ENCODE measurements at places on chromosomes 3 and 15. TPM values are rescaled to one million over a fixed set of nuclear protein-coding genes. Genes with fewer than 3 reads are reported as not detected.

DNA sequence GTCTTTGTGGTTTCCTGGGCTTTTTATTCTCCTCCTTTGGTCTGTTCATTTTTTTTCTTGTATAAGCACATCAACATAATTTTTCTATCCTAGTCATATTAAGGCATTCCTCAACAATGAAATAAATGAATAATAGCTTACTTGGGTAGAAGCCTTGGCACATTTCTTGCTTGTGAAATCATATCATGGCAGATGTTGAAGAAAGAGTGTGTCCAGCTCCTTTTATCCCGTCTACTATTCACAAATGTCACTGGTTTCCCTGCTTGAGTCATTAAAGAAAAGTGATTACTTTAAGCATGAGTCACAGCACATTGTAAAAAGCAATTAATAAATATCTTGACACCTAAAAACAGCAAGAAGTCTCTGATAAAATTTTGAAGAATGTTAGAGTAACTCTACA, 42.1 kb downstream of the MINAR1 start:
- no peak for DNase-seq
- H3K4me3 ChIP-seq = no peak overlapping the region
- H3K27ac ChIP-seq = no peak overlapping the region
- H3K36me3 ChIP-seq = no peaks in the 10 kb centered on the region

The GOLGA8G gene
- total RNA-seq = not detected

- H3K27me3 ChIP-seq = no peaks in the 10 kb centered on the region
- H3K27ac ChIP-seq = no peak overlapping the region
- peaks cover 90% of the 10 kb centered on the region for H3K36me3 ChIP-seq
- DNase-seq = no peak
- no peak overlapping the region for H3K4me3 ChIP-seq
These were observed 91.6 kb downstream of the FLNB start for GRCh38 chr3:58099865-58100264.

The CA12 gene
- total RNA-seq = not detected

DNA sequence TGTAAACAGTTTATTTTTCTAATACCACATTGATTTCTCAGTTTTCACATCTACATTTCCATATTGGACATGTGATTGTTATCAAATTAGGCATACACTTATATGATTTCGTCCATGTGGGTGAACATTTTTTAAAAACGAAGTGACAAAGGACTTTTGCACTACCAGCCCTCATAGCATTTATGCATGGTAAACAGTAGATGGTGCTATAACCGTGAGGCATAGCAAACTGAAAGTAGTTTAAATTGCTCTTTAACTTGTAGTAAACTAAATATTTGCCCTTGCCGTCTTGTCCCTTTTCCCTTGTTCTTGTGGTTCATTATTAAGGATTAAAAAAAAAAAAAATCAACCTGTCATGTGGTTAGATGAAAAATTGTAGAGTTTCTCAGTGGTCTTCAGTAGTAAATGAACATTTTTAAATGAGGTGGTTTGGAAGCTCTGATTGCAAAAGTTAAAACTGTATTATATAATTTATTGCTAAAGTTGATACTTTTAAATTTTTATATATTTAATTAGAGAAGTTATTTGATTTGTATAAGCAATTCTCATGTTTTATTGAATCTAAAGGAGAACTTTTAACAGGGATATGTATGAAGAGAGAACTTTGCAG, 24.0 kb downstream of the STX19 start:
- DNase-seq = no peak
- no peaks in the 10 kb centered on the region for H3K4me1 ChIP-seq
- H3K27ac ChIP-seq = no peak overlapping the region

DNA sequence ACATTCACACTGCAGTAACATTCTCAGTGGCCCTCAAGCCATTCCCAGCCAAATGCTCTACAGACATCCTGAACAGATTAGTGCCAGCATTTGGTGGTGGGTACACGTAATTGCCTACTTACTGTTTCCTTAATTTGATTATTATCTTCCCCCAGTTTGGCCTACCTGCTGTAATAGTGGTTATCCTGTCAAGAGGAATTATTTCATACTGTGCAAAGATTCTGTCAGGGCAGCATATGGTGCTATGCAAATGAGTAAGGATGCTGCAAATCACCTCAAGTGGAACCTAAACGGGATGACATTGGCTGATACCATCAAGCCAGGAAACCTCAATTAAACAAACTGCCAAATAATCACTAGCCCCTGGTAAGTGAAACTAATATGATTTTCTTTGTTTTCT, 88.7 kb downstream of the SEMA6D start:
- DNase-seq = no peak
- H3K4me1 ChIP-seq = no peaks in the 10 kb centered on the region
- H3K36me3 ChIP-seq = no peaks in the 10 kb centered on the region
- H3K4me3 ChIP-seq = no peak overlapping the region
- H3K27ac ChIP-seq = no peak overlapping the region

DNA sequence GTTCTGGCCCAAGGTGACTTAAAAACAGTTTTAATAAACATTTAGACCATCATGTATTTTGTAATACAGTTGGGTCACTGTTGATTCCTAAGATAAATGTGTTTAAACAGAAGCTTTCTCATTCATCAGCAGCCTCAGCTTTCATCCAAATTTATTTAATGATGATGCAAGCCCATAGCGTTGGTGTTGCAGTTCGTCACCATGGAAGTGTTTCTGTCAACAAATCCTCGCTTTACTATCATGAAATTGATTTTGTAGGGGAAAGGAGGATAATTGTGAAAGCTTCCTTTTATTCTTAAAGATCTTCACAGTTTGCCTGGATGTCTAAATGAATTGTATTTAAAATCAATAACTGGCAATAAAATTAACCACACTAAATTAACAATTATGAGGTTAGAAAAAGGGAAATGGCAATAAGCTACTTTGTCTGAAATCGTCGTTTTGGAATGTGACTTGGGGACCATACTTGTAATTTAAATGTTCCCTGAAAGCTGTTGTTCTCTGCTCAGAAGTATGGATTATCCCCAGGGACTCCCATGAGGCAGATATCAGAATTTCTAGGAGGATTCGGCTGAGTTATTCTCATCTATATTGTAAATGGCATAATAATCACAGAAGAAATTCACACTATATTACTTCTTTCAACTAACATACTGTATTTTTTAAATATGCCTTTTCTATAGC, 29.0 kb downstream of the CMSS1 start:
- no peak overlapping the region for H3K27ac ChIP-seq
- no peaks in the 10 kb centered on the region for H3K27me3 ChIP-seq
- H3K36me3 ChIP-seq = no peaks in the 10 kb centered on the region
- H3K4me3 ChIP-seq = no peak overlapping the region
- H3K4me1 ChIP-seq = no peaks in the 10 kb centered on the region
- DNase-seq = no peak

The CPN2 gene
- not detected for total RNA-seq

The DISP2 gene
- total RNA-seq = 0.05 TPM

DNA sequence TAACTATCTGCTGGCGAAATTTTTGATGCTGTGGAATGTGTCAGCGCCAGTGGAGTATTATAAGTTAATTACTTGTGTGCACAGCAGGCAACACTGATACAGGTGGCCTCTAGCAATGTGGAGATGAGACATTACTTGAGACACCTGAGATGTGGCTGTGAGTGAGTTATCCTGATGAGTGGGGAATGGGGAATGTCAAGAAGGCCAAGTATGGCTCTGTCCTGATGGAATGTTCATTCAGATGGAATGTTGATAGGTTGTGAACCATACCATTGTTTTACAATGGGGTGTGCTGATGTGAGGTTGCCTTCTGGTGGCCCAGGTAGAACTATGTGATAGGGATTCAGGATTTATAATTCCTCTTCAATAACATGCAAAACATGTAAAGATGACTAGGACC, 404.8 kb downstream of the PTPRG start:
- H3K4me1 ChIP-seq = no peaks in the 10 kb centered on the region
- no peak for DNase-seq
- H3K27me3 ChIP-seq = no peaks in the 10 kb centered on the region
- H3K4me3 ChIP-seq = no peak overlapping the region

GRCh38 chr3:129820587-129820986, 72.9 kb downstream of the TMCC1 start:
- no peak overlapping the region for H3K27ac ChIP-seq
- no peaks in the 10 kb centered on the region for H3K4me1 ChIP-seq
- H3K27me3 ChIP-seq = no peaks in the 10 kb centered on the region
- no peaks in the 10 kb centered on the region for H3K36me3 ChIP-seq

DNA sequence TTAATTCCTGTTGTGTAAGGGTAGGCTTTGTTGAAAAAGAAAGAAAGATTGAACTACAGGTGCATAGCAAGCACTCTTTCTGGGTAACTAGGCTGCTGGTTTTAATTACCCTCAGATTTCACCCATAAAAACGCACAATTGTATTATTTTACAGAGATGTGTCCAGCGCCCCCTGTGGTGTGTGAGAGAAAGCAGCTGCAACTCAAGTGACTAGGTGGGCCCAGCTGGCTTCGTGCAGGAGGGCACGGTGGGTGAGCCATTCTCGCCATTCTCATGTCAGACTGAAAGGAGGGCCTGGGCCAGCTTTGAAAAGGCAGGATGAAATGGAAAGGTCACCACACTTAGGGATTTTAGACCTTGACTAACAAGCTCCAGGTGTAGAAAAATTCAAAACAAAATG, 122.6 kb downstream of the LRIG1 start:
- peaks cover 3% of the 10 kb centered on the region for H3K4me1 ChIP-seq
- no peaks in the 10 kb centered on the region for H3K27me3 ChIP-seq

GRCh38 chr3:133296981-133297380, 102.9 kb upstream of the BFSP2 start:
- no peak overlapping the region for H3K4me3 ChIP-seq
- no peaks in the 10 kb centered on the region for H3K4me1 ChIP-seq
- no peaks in the 10 kb centered on the region for H3K36me3 ChIP-seq

- no peak for DNase-seq
- H3K4me1 ChIP-seq = peaks cover 9% of the 10 kb centered on the region
- H3K4me3 ChIP-seq = no peak overlapping the region
- H3K27me3 ChIP-seq = no peaks in the 10 kb centered on the region
- no peaks in the 10 kb centered on the region for H3K36me3 ChIP-seq
- no peak overlapping the region for H3K27ac ChIP-seq
These were observed 3.5 kb downstream of the RNU5B-1 start for GRCh38 chr15:65307978-65308377.

DNA sequence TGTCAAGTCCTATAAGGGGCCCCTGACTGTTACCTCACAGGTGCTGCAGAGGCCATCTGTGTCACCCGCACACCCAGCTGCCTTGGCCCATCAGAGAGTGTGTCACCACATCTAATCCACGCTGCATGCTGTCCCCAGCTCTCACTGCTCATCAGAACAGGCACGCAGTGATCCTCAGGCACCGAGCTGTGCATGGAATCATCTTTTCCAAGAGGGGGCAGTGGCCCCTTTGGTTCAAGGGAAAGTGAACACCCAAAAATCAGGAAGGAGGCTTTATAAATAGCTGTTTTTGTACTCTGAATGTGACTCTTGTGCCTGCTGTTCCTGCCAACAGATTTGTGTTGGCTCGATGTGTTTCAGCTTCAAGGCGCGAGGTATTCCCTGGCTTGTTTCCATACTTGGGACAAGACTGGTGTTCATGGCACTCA, 110.3 kb upstream of the ETV5 start:
- H3K36me3 ChIP-seq = no peaks in the 10 kb centered on the region
- DNase-seq = no peak

The ECE2 gene
- not detected for total RNA-seq

- no peak for DNase-seq
- H3K27me3 ChIP-seq = no peaks in the 10 kb centered on the region
- no peaks in the 10 kb centered on the region for H3K4me1 ChIP-seq
- no peak overlapping the region for H3K4me3 ChIP-seq
These were observed 10.6 kb upstream of the SEMA7A start for GRCh38 chr15:74444106-74445062.

GRCh38 chr15:74243431-74243830, 7.3 kb downstream of the CCDC33 start:
- no peaks in the 10 kb centered on the region for H3K27me3 ChIP-seq
- H3K4me3 ChIP-seq = no peak overlapping the region
- H3K36me3 ChIP-seq = no peaks in the 10 kb centered on the region
- no peak overlapping the region for H3K27ac ChIP-seq
- H3K4me1 ChIP-seq = no peaks in the 10 kb centered on the region
- DNase-seq = no peak

GRCh38 chr3:119408243-119408950, 55.0 kb downstream of the TMEM39A start:
- no peaks in the 10 kb centered on the region for H3K27me3 ChIP-seq
- no peaks in the 10 kb centered on the region for H3K36me3 ChIP-seq
- no peaks in the 10 kb centered on the region for H3K4me1 ChIP-seq

The DNAJC17 gene
- 35.1 TPM for total RNA-seq

DNA sequence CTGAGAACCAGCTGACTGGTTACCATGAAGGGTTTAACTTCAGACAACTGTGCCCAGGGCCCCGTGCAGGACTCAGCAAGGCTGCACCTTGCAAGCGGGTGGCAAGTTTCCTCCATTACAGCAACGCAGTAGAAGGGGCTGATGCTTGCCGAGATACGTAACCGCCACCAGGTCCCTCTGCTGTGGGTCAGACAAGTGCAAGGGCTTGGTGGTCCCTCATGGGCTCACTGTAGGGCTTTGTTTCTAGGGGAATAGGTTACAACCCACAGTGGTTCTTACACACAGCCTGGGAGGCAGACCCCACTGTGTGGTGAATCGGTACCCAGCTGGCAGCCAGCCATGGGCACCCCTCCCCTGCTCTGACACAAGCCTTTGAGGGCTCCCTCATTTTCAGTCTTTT, 15.5 kb upstream of the SNRPA1 start:
- no peak overlapping the region for H3K4me3 ChIP-seq
- H3K4me1 ChIP-seq = no peaks in the 10 kb centered on the region
- DNase-seq = no peak
- H3K36me3 ChIP-seq = no peaks in the 10 kb centered on the region
- H3K27ac ChIP-seq = no peak overlapping the region

The PATL2 gene
- total RNA-seq = 46.7 TPM

- no peak for DNase-seq
- H3K36me3 ChIP-seq = peaks cover 20% of the 10 kb centered on the region
- no peak overlapping the region for H3K27ac ChIP-seq
- H3K4me3 ChIP-seq = no peak overlapping the region
- H3K27me3 ChIP-seq = no peaks in the 10 kb centered on the region
- no peaks in the 10 kb centered on the region for H3K4me1 ChIP-seq
These were observed 36.9 kb downstream of the APBA2 start for GRCh38 chr15:28922707-28923012.

DNA sequence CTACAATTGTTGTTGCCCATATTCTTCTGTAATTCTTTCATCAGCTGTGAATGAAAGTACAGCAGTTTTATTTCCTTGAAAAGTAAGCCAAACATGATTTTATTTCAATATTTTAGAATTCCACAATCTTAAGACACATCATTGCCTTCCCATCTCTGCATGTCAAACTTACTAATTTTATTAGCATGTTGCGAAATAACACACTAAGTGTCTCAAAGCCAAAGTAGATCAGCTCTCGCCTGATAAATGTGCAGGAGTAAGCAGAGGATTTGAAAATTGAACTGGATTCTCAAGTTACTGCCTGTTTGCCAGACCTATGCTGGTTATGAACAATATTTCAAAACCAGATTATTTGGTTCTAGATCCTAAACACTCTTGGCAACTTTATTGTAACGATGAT, 25.7 kb downstream of the TGFBR2 start:
- DNase-seq = no peak
- no peaks in the 10 kb centered on the region for H3K27me3 ChIP-seq
- H3K27ac ChIP-seq = peak overlapping the region; percentile 68
- H3K4me1 ChIP-seq = peaks cover 99% of the 10 kb centered on the region

The MASP1 gene
- total RNA-seq = not detected
